Stomach (tissue), 19 donors: ENCODE measurements at places on chromosomes 11 and 22.

GRCh38 chr11:2553198-2553597 lies 108.4 kb downstream of the KCNQ1 start:
- H3K4me3 ChIP-seq, result no peak overlapping the region
- no peaks in the 10 kb centered on the region for H3K27me3 ChIP-seq
- no peak overlapping the region for H3K27ac ChIP-seq
- H3K36me3 ChIP-seq, result no peaks in the 10 kb centered on the region
- DNase-seq, result no peak

- no peaks in the 10 kb centered on the region for H3K4me1 ChIP-seq
- no peak overlapping the region for H3K4me3 ChIP-seq
- H3K27me3 ChIP-seq, result no peaks in the 10 kb centered on the region
- DNase-seq, result peak; percentile 8
- H3K36me3 ChIP-seq, result no peaks in the 10 kb centered on the region
- no peak overlapping the region for H3K27ac ChIP-seq
Observed at GRCh38 chr22:39773976-39774539, 119.5 kb downstream of the ENTHD1 start.

GRCh38 chr22:24233235-24233634 lies 11.6 kb downstream of the GGT5 start:
- H3K36me3 ChIP-seq, result no peaks in the 10 kb centered on the region
- H3K4me1 ChIP-seq, result no peaks in the 10 kb centered on the region
- DNase-seq, result no peak

DNA sequence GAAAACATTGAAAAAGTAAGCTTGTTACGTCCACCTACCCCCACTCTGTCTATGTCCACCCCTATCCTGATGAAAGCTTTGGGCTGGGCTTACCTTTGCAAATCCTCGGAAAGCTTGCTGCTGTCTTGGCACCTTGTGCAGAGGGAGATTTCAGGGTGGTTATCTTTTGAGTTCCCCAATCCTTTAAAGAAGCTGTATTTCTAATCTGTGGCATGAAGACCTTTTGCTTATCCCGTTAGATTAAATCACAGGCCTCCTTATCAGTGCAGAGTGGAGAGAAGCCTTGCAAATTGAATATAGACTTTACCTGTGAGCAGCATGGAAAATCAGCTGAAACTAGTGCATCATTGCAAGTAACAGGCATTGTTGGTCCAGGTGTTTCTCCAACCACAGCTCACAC lies 580.6 kb upstream of the ANO5 start:
- H3K4me3 ChIP-seq, result no peak overlapping the region
- H3K4me1 ChIP-seq, result no peaks in the 10 kb centered on the region
- no peak for DNase-seq
- H3K27ac ChIP-seq, result no peak overlapping the region
- H3K27me3 ChIP-seq, result no peaks in the 10 kb centered on the region

- DNase-seq, result no peak
- H3K4me3 ChIP-seq, result no peak overlapping the region
- peaks cover 58% of the 10 kb centered on the region for H3K27me3 ChIP-seq
- H3K27ac ChIP-seq, result no peak overlapping the region
- H3K4me1 ChIP-seq, result peaks cover 11% of the 10 kb centered on the region
Observed at GRCh38 chr11:44327730-44328129, 17.8 kb upstream of the ALX4 start.

DNA sequence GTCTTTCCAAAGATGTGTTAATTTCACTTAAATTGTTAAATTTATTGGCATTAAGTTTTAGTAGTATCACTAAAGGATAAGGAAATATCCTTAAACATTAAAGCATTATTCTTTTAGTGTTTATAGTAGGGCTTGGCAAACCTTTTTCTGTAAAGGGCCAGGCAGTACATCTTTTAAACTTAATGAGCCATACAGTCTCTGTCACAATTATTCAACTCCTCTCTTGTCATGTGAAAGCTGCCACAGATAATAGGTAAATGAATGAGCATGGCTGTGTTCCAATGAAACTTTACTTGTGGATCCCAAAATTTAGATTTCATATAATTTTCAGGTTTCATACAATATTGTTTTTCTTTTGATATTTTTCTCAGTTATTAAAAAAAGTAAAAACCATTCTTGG lies 268.2 kb upstream of the C11orf87 start:
- no peak overlapping the region for H3K27ac ChIP-seq
- H3K27me3 ChIP-seq, result no peaks in the 10 kb centered on the region
- H3K4me1 ChIP-seq, result no peaks in the 10 kb centered on the region

DNA sequence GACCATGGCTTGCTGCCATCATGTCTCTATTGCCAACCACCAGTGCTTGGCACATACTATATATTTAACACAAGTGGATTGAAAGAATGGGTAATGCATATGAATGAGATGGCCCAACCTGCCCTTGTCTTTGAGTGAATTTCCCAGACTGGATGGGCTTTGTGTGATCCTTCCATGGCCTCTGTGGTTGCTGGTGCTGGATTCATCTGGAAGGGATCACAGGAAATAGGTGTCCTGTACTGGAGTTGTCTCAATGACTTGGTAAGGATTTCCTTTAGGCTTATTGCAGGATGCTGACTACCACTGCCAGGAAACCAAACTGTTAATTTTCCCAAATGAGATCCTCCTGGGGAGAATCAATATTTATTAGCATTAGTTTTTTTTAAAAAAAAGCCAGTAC lies 328.6 kb downstream of the TMEM135 start:
- H3K4me3 ChIP-seq, result no peak overlapping the region
- no peaks in the 10 kb centered on the region for H3K4me1 ChIP-seq

- no peaks in the 10 kb centered on the region for H3K36me3 ChIP-seq
- no peak for DNase-seq
- H3K4me1 ChIP-seq, result peaks cover 22% of the 10 kb centered on the region
- no peak overlapping the region for H3K27ac ChIP-seq
- no peaks in the 10 kb centered on the region for H3K27me3 ChIP-seq
Observed at GRCh38 chr22:42196454-42196853, 65.8 kb upstream of the CYP2D6 start.

- no peak overlapping the region for H3K4me3 ChIP-seq
- no peaks in the 10 kb centered on the region for H3K27me3 ChIP-seq
Observed at GRCh38 chr11:14703731-14704130, 60.1 kb downstream of the PDE3B start.

DNA sequence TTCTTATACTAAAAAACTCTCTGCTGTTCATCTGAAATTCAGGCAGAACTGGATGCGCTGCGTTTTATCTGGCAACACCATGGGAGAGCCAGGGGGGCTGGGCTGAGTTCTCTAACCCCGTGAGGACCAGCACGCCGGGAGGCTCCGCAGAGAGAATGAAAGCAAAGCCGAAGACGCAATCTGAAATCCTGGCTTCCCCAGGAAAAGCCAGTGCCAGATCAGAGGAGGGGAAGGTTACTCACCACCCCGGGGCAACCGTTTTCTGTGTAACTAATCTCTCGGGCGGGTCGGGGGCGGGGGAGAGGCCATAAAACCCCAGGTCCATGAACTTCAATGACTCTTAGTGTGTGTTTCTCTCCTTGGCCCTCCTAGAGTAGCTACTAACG lies 99.4 kb downstream of the SHANK2 start:
- peaks cover 4% of the 10 kb centered on the region for H3K4me1 ChIP-seq
- H3K27me3 ChIP-seq, result peaks cover 13% of the 10 kb centered on the region
- H3K36me3 ChIP-seq, result no peaks in the 10 kb centered on the region
- H3K27ac ChIP-seq, result no peak overlapping the region
- DNase-seq, result no peak

GRCh38 chr11:10725114-10725906 lies 25.7 kb upstream of the CTR9 start:
- no peaks in the 10 kb centered on the region for H3K4me1 ChIP-seq
- no peak overlapping the region for H3K27ac ChIP-seq
- H3K4me3 ChIP-seq, result no peak overlapping the region
- H3K27me3 ChIP-seq, result no peaks in the 10 kb centered on the region
- no peaks in the 10 kb centered on the region for H3K36me3 ChIP-seq

DNA sequence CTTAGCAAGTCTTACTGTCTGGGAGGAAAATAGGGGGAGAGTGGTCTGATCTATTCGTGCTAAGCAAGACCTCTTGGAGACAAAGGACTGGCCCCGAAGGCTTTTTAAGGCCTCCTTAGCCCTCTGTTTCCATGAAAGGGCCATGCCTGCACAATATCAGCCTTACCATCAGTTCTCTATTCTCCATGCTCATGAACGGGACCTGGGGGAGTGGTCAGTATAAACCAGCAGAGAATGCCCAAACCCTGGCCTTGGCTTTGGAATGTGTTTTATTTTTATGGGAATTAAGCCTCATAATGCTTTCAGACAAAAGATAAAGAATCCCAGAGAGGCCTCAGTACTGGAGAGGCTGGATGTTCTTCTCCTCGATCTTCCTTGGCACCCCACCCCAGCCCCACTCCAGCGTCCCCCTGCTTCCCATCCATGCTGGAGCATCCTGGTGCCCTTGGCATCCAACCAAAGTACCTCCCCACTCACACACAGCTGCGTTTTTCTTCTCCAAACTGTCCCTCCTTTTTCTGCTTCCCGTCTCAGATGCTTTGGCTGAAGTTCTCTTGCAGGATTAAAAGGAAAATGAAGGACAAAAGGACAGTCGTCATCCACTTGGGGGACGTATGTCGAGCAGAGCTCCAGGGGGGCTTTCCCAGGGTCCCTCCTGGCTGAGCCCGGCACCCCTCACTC lies 18.6 kb downstream of the FXYD6 start:
- peak; percentile 38 for DNase-seq
- H3K27ac ChIP-seq, result no peak overlapping the region
- no peaks in the 10 kb centered on the region for H3K27me3 ChIP-seq

DNA sequence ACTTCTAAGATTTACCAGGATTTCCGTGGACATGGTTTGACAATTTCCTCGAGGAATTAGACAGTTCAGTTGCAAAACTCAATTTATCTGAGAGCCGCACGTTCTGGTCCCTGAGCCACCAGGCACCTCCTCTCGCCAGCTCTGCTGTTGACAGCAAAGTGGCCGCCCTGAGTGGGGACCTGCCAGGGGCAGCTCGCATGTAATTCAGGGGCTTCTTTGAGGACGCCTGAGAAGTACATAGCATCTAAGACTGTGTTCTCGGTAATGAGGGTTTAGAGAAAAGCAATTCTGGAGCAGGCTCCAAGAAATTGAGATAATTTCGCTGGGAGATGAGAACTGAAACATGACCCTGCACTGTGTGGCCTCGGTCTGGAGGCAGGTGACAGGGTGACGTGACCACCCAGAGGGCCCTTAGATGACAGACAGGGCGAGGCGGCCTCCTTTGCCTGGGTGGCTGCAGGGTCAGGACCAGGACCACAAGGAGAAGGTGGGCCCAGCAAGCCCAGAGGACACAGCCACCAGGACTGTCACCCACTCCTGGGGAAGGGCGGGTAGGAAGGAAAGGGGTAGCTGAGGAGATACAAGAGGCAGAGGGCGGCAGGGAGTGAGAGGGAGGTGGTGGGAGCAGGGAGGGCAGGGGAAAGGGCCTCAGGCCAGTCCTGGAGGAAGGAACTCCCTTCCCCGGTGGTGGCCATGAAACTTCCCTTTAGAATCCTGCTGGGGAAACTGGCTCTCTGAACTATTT lies 55.0 kb downstream of the RTL6 start:
- H3K27ac ChIP-seq, result no peak overlapping the region
- no peak for DNase-seq
- H3K27me3 ChIP-seq, result no peaks in the 10 kb centered on the region
- H3K36me3 ChIP-seq, result no peaks in the 10 kb centered on the region

GRCh38 chr11:129853518-129854231 lies 38.0 kb downstream of the TMEM45B start:
- H3K27ac ChIP-seq, result peak overlapping the region; percentile 6
- H3K4me1 ChIP-seq, result peaks cover 10% of the 10 kb centered on the region
- H3K36me3 ChIP-seq, result no peaks in the 10 kb centered on the region
- H3K4me3 ChIP-seq, result no peak overlapping the region
- H3K27me3 ChIP-seq, result no peaks in the 10 kb centered on the region

- peak overlapping the region; percentile 81 for H3K27ac ChIP-seq
- no peaks in the 10 kb centered on the region for H3K27me3 ChIP-seq
- peak; percentile 52 for DNase-seq
Observed at GRCh38 chr11:47394322-47395222, 13.8 kb upstream of the SLC39A13 start.

DNA sequence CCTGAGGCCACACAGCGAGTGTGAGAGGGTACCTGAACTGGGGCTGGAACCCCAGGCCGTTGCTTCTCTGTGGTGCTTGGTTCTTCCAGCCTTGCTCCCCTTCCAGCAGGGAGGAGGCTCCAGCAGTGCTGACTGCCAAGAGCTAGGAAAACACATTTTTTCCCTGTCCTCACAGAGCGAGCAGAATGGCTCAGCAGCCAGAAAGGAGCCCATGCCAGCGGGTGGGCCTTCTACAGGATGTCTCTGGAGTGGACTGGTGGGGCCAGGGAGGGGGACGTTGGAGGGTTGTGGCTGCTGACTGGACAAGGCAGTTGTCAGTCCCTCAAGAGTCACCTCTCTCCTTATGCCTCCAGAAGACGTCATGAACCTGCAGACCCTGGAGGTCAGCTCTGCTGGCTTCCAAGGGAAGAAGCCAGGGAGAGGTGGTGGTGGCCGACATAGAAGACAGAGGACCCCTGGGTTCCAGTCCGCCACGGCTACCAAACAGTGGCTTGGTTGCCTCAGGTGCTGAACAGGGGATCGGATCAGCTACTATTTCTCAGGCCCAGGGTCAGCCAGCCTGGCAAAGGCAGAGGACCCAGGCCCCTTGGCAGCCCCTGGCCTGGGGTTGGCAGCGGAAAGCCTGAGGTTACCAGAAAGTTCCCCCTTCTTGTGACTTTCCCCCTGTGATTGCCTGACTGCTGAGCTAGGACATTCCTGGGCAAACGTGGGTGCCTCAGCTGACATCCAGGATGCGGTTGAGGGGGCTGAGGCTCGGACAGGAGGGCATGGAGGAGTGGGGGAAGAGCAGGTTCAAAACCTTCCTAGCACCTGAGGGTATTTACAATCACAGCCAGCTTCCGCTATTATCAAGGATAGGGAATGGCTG lies 3.7 kb downstream of the MAFF start:
- H3K4me1 ChIP-seq, result peaks cover 55% of the 10 kb centered on the region
- no peaks in the 10 kb centered on the region for H3K36me3 ChIP-seq
- no peaks in the 10 kb centered on the region for H3K27me3 ChIP-seq
- DNase-seq, result no peak
- H3K4me3 ChIP-seq, result peak overlapping the region; percentile 7

DNA sequence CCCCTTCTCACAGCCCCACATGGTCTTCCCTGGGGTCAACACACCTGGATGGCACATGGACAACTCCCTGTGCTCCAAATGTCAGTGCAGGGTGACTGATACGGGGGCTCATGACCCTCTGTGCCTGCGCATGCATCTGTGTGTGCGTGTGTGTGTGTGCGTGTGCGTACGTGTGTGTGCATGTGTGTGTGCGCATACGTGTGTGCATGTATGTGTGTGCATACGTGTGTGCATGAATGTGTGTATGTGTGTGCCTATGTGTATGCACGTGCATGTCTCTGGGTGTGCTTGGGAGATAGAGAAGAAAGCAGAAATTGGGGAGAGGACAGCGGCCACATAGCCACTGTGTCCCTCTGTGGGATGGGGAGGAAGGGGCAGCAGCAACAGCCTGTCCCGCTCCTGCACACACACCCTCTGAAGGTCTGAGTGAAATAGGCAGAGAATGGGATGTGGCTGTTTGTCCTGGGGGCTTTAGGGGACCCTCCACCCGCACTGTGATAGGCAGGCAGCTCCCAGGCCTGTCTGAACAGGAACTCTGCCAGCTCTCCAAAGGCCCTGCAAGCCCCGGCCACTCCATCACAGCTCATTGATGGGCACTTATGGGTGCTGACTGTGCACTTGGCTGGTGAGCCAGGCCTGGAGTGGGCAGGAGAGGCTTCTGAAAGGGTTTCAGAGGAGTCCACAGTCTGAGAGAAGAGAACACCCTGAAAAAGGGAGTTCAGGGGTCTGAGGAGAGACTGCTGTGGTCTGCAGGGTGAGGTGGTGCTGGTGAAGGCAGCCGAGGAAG lies 28.7 kb upstream of the PICK1 start:
- DNase-seq, result peak; percentile 2
- H3K36me3 ChIP-seq, result no peaks in the 10 kb centered on the region
- H3K4me1 ChIP-seq, result peaks cover 10% of the 10 kb centered on the region

- H3K36me3 ChIP-seq, result peaks cover 13% of the 10 kb centered on the region
- H3K27me3 ChIP-seq, result no peaks in the 10 kb centered on the region
- no peak overlapping the region for H3K4me3 ChIP-seq
Observed at GRCh38 chr11:14449302-14449714, 50.3 kb downstream of the COPB1 start.
